AG04450 (cell line): ENCODE measurements at places on chromosomes 12 and 14. TPM values are rescaled to one million over a fixed set of nuclear protein-coding genes. Genes with fewer than 3 reads are reported as not detected.

DHRS1 gene
- 33.8 and 36.6 TPM in 2 replicates for polyA plus RNA-seq

LRP1-AS gene
- polyA plus RNA-seq = not detected in 2 replicates

DNA sequence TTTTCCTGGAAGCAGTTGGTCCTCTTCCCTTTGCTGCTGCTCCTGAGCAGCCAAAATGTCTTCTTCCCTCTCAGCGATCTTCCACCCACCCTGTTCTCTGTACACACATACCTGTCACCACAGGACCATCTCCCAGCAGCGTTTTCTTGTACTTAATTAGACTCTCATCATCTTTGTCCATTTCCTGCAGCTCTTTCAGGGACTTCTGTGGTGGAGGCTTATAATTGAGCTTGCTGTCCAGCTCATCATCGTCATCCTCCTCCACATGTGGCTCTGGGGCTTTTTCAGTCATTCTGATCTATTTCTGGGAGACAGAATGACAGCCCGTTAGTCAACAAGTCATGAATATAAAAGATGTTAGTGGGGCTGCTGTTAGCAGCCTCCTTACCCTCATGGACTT is 11.0 kb downstream of the ARHGDIB start:
- no peak for DNase-seq

GRCh38 chr12:24015833-24016160 is 66.3 kb upstream of the SOX5 start:
- no peak for DNase-seq

- no peak for DNase-seq
These were observed 274.0 kb downstream of the SLC15A4 start for GRCh38 chr12:128549601-128550218.

DNA sequence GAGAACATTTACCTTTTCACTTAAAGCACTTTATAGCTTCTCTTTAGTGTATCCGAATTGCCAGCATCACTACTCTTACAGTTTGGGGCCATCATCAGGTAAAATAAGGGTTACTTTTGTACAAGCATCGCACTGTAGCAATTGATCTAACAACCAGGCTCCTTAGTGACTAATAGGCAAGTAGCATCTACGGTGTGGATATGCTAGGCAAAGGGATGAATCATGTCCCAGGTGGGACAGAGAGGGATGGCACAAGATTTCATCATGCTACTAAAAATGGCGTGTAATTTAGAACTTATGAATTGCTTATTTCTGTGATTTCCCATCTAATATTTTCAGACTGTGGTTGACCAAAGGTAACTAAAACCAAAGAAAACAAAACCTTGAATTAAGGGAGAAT is 582.3 kb downstream of the KCNH5 start:
- no peak for DNase-seq

DNA sequence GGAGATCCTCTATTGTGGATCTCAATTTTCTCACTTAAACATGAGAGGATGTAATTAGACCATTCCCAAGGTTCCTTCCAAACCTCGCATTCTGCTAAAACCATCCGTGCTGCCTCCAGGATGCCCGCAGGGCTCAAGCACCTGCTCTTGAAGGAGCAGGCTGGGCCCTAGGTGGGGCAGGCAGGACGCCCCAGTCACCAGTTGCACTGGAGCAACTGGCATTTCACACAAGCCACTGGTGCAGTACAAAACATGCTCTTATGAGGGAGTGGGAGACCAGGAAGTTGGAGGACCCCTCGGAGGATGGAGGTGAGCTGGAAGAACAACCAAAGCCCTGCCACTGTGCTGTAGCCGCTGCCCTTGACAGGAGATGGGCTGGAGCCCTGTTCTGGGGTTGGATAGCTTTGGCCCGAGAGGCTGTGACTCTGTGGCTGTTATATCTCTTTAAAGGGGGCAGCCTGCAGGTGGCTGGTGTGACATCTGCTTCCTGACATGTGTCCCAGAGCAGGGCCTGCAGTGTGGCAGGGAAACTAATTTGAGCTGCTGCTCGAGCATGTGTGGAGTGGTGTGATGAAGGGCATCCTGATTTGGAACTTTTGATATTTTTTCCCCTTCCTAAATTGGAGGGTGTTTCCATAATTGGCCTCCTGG is 122.2 kb downstream of the CRACR2A start:
- DNase-seq = no peak
